DND-41 (cell line): ENCODE measurements at places on chromosomes 7 and 10.

DNA sequence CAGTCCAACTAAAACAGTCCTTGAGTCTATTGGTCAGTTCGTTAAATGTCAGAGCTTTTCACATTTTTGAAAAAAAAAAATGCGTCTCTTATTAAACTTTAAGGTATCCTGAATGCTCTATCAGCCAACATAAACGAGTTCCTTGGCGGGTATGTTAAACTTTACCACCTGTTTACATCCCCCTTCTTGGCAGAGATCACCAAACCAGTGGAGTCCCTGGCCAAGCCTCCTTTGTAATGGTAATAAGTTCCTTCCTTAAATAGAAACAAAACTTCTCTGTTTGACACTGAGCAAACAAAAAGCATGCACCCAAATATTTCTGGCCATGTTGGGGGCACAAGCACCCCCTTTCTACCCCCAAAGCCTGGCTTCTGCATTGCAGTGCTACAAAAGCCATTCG, 3.2 kb downstream of the TRIL start:
- no peak for DNase-seq

- DNase-seq, result no peak
Observed at GRCh38 chr10:95260397-95260881, 30.4 kb downstream of the PDLIM1 start.

- no peak for DNase-seq
Observed at GRCh38 chr7:50957431-50957830, 174.7 kb upstream of the GRB10 start.

DNA sequence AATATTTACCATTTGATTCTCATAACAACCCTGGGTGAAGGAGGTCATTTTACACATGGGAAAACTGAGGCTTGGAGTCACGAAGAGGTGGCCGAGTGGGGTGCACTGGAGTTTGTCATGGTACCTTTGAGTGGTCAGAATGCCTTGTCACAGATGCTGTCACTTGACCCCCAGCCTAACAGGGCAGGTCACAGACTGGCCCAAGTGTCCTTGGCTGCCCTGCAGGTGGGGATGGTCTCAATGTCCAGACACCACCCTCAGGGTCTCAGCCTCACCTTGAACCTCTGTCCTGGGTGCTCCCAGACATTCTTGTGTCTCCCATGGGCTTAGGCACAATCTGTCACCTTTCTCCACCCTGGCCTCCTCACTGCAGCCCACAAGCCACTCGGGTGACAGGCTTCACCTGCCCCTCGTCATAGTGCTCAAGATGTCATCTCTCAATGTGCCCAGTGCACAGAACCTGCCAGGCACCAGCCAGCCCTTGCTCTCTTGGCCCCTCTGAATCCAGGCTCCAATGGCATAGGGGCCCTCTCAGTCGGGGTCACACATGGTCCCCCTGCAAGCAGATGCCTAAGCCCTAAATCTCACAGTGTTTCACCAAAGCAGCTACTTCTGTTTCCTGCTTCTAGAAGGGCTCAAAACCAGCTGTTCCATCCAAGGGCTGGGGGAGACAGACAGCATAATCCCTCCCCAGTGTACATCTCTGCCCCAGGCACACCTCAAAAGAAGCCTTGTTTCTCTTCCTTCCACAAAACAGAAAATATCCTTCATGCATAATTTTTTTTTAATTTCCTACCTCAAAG, 76.8 kb upstream of the NANOS1 start:
- DNase-seq, result no peak

DNA sequence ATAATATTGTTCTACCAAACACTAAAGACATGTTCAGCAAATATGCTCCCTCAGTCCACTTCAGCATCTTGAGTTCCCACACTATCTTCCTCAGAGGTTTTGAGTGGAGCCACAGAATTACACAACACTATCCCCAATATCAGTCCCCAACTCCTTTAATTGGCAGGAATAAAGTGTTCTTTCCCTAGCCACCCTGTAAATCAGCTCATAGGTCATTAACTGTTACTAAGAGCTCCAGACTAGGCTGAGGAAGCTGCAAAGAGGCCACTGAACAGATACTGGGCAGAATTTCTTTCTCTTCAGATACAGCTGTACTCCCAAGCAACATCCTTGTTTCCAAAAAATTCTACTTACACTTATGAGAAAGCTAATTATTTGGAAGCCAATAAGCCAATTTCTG, 11.6 kb upstream of the KAT6B start:
- DNase-seq, result no peak

DNA sequence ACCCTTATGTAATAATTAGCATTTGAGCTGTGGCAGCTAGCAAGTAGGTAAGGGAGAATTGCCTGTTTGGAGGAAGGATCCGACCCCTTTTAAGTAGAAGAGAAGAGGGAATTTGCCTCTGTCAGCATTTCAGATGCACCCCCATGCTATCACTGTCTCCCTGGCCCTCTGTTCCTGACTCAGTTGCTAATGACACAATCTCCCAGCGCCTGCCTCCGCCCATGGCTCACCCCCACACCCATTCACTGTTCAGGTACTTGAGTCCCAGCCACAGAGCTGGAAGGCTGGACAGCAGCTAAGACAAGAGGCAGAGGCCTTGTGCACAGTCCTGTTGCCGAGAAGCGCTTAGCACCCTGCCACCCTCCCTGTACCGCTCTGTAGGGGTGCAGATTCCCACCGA, 512.3 kb upstream of the GALNT17 start:
- no peak for DNase-seq

GRCh38 chr7:98097042-98097645, 9.5 kb upstream of the LMTK2 start:
- no peak for DNase-seq

DNA sequence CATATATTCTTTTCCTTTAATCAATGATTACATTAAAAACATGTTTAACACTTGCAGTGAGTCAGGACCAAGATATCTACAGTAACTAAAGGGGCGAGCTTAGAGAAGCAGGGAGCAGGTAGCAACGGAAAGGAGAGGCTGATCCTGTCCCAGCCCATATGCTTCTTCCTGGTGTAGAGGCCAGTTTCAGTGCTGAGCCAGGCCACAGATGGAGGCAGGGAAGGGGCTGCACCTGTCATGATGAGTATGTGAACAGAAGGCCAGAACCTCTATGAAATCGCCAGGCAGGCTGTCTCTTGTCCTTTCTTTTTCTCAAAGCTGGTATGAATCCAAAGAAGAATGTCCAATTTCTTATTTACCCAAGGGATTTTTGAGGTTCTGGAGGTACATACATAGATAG, 16.3 kb downstream of the REEP3 start:
- no peak for DNase-seq

DNA sequence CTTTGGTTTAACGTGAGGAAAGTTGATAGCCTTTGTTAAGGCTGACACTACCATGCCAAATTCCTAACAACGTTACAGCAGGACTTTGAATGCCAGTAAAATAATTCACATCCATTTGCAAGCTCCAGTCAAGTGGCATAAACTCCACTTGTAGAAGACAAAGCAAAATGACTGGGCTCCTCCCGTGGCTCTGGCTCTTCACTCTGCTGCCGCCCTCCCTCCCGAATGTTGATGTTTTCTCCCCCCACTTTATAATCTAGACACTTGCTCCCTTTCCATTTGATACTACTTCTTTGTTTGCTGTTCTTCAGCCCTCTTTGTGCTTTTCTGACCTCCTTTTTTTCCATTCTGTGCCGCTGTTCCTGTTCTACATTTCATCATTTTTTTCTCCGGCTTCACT, 22.8 kb upstream of the ITGB8 start:
- no peak for DNase-seq

GRCh38 chr10:72472306-72472705, 117.6 kb upstream of the DNAJB12 start:
- no peak for DNase-seq

GRCh38 chr7:109745677-109746410, 1176.2 kb downstream of the DNAJB9 start:
- peak; percentile 58 for DNase-seq

GRCh38 chr10:129759214-129760002, 204.7 kb downstream of the EBF3 start:
- peak; percentile 5 for DNase-seq

- DNase-seq, result no peak
Observed at GRCh38 chr7:122975341-122975740, 20.2 kb downstream of the TAS2R16 start.

- no peak for DNase-seq
Observed at GRCh38 chr7:22411977-22412693, 55.2 kb upstream of the RAPGEF5 start.

- no peak for DNase-seq
Observed at GRCh38 chr10:48210966-48211365, 63.5 kb downstream of the FRMPD2 start.

GRCh38 chr10:118924493-118924892, 105.0 kb upstream of the NANOS1 start:
- DNase-seq, result no peak

GRCh38 chr10:33258967-33259366, 75.5 kb downstream of the NRP1 start:
- no peak for DNase-seq

DNA sequence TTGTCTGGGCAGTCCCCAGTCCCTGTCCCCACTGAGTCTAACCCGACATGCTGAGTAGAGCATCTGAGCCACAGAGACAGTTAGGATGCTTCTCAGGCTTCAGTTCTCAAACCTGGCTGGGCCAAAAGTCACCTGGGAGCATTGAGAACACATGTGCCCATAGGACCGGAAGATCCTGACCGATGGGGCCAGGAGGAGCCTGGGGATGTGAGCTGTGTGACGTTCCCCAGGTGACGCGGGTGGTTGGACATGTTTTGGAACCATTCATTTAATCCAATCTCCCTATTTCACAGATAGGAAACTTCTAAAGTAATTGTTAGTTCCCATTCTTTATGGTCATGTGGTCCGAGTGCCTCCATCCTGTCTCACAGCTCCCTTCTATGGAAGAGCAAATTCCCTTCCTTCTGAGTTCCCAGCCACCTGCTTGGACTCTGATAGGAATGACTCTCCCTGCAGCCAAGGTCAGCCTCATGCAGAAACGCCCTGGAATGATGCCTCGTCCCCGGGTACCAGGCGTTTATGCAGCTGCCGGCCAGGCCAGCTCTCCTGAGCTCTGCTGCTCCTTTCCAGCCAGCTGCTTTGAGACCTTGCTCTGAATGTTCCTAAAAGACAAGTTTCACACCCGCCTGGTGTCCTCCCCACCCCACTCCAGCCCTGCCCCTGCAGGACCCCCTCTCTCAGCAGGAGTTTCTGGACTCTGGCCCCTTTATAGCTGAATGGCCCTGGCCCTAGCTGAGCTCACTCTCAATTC, 166.5 kb upstream of the RHEB start:
- no peak for DNase-seq

DNA sequence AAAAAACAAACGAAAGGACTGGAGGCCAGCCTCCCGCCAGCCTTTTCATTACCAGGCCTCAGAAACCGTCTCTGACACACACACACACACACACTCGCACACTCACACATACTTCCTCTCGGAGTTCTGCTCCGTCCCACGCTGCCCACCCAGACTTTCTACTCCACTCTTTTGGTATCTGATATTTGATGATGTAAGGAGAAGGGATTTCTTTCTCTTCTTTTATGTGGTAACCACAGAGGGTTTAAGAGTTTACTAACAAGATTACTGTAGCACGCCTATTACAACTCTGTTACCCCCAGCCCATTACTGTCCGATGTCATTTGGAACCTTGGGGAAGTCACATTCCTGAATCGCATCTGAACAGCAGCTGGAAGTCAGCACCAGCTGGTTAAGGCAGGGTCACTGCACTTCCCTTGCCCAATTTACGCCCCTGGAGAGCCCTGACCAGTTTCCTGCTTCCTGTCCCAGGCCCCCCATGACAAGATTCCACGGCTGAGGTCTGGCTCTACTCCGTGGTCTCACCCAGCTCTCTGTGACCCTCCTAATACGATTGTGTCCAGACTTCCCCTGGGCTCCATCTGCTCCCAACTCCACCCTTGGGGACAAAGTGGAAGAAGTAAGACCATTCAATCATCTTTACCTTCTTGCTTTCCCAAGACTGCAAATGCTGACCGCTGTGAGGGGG, 1.1 kb downstream of the DENND2A start:
- no peak for DNase-seq

GRCh38 chr10:112973805-112974204, 23.8 kb downstream of the TCF7L2 start:
- no peak for DNase-seq
